ENCODE measurements at places on chromosomes 6 and 20. TPM values are rescaled to one million over a fixed set of nuclear protein-coding genes. Genes with fewer than 3 reads are reported as not detected.

- H3K4me1 ChIP-seq, result no peaks in the 10 kb centered on the region
- H3K36me3 ChIP-seq, result no peaks in the 10 kb centered on the region
- DNase-seq, result no peak
- H3K27me3 ChIP-seq, result no peaks in the 10 kb centered on the region
These were observed 88.5 kb upstream of the SIM1 start for GRCh38 chr6:100553243-100553642.

The ERVFRD-1 gene
- total RNA-seq, result not detected

- H3K36me3 ChIP-seq, result peaks cover 30% of the 10 kb centered on the region
- DNase-seq, result no peak
- H3K4me3 ChIP-seq, result no peak overlapping the region
These were observed 13.9 kb downstream of the CEP43 start for GRCh38 chr6:167013067-167013466.

DNA sequence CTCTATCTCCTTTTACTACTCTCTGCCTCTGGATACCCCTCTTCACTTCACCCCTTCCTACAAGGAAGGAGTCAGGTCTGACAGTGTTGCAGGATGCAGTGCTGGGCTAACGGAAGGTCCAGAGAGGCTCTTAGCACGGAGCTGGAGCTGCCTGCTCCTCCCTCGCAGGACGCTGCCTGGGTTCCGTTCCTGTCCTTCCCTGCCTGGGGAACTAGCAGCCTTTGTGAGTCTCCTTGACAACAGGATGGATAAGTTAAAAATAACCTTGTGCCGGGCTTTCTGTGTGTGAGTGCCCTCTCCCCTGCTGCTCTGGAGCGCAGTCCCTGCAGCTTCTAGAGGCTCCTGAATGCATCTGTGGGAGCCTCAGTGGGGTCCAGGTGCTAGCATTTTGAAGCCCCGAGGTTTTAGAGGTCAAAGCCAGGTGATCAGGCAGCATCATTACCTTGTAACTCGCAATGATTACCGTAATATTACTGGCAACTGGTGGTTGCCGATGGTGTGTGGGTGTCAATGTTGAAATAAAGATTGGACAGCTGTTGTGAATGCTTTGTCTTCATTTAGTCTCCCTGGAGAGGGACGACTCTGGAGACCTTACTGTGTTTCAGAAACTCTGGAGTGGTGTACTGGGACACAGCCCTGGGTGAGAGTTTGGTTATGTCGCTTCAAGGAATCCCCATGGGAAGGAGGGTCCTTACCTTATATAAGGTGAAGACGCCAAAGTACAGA, 44.4 kb downstream of the CDS2 start:
- DNase-seq, result no peak
- H3K4me1 ChIP-seq, result peaks cover 35% of the 10 kb centered on the region
- H3K4me3 ChIP-seq, result no peak overlapping the region
- no peaks in the 10 kb centered on the region for H3K36me3 ChIP-seq
- H3K27me3 ChIP-seq, result no peaks in the 10 kb centered on the region
- no peak overlapping the region for H3K27ac ChIP-seq

The RNF39 gene
- total RNA-seq, result not detected
